Stimulated activated naive CD8-positive, alpha-beta T cell treated with anti-CD3 and anti-CD28 coated beads, Interleukin-15, amount 100 ng/mL, for 72 hours (primary cell): ENCODE measurements at places on chromosomes 12 and 14.

GRCh38 chr14:24693983-24694382 is 60.0 kb upstream of the GZMB start:
- DNase-seq: no peak

DNA sequence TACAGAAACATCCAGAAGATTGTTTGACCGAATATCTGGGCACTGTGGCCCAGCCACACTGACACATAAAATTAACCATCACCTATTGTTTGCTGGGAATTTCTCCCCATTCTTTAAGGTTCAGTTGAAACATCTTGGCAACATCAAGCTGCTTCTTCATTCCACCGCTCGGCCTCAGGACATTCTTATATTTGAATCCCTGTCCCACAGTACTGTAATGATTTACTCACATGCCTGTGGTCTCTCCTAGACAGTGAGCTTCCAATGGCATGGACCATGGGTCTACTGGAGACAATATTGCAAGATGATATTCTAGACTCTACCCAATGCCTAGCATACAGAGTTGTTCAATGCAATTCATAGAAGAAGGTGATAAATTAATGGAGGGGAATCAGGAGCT is 56.1 kb downstream of the EMP1 start:
- DNase-seq: no peak

DNA sequence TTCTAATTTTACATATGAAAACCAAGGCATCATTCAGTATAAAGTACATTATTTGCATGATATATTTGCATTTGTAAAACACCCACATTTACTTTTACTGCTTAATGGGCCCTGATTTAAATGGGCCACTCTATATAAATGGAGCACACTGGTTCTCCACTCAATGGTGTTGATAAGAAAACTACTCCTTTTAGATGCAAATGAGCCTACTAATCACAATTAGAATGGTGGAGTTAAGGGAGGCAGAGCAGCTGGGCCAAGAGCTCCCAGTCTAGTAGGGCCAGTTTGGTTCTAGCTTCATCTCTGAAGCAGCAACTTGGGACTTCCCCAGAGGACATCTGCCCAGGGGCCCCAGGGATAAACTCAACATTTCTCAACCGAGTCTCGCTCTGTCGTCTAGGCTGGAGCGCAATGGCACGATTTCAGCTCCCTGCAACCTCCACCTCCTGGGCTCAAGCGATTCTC is 120.7 kb downstream of the FOXN3 start:
- DNase-seq: no peak

DNA sequence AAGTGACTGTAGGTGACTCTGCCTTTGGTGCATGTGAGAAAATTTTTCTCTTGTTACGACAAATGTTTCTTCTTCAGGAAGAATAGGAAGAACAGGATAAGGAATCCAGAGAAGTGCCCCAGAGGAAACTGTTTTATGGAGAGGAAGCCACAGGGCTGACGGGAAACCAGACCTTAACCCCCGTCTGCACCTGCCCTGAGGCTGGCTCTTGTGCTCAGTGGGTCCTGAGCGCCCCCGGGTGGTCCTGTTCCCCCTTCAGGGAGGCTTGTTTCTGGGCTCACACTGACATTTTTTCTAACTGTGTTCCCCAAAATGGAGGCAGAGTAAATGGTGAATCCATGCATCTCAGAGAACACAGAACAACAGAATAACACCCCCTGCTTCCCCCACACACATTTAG is 691.8 kb downstream of the TMEM121 start:
- no peak for DNase-seq

GRCh38 chr12:96215919-96216273 is 21.7 kb downstream of the ELK3 start:
- DNase-seq: no peak
